Stimulated activated CD4-positive, alpha-beta T cell treated with anti-CD3 and anti-CD28 coated beads, Interleukin-12 subunit alpha, Interleukin-12 subunit beta, amount 100 ng/mL, for 48 hours (primary cell): ENCODE measurements at places on chromosomes 12 and 14.

- DNase-seq, result no peak
These were observed 679 bp downstream of the BDKRB2 start for GRCh38 chr14:96205059-96205977.

- DNase-seq, result no peak
These were observed 49.1 kb downstream of the B4GALNT3 start for GRCh38 chr12:508795-509194.

- DNase-seq, result no peak
These were observed 474 bp downstream of the KCNK10 start for GRCh38 chr14:88322504-88323085.

DNA sequence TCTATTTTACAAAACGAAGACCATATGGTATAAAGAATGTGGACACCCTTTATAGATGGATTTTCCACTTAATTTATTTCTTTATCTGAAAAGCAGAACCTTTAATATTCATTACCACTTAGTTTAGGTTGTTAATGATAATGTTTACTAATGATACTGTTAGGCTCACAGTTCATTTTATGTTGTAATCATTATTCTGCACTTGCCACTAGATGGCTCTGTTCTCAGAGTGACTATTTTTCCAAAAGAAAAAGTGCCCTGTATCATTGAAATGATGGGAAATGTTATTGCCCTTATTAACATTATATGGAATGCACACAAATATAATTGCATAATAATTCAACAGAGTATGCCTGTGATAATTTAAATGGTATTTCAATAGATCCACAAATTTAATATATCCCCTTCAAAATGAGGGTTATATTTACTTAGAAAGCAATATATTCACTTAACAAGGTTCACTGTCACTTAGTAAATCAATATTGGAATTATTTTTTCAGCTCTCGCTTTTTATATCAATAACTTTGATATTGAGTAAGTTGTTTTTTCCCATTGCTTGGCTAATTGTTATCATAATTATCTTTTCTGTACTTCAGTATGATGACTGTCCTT, 95.7 kb downstream of the PDE3A start:
- no peak for DNase-seq

DNA sequence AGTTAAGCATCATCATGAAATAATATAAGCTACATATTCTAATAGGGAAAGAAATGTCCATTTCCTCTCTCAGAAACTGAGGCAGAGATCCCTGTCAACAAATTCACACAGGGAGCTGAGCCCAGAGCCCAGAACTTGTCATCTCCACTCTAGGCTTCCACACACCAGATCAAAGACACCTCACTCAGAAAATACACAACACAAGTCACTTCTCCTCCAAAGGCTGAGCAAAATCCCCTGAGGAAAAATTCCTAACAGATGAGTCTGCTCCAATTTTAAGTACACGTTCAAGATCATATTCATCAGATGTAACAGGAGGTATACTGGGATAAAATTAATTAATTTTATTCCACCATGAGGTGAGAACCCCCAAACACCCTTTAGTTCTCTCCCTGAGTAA, 227.3 kb downstream of the DPF3 start:
- DNase-seq, result no peak

- no peak for DNase-seq
These were observed 260.4 kb downstream of the ZFP36L1 start for GRCh38 chr14:68532496-68532895.

- DNase-seq, result no peak
These were observed 21.4 kb downstream of the SYNE3 start for GRCh38 chr14:95495076-95495475.

GRCh38 chr14:64573109-64573508, 23.3 kb downstream of the PPP1R36 start:
- no peak for DNase-seq

GRCh38 chr12:108888031-108888430, 8.1 kb downstream of the DAO start:
- no peak for DNase-seq

DNA sequence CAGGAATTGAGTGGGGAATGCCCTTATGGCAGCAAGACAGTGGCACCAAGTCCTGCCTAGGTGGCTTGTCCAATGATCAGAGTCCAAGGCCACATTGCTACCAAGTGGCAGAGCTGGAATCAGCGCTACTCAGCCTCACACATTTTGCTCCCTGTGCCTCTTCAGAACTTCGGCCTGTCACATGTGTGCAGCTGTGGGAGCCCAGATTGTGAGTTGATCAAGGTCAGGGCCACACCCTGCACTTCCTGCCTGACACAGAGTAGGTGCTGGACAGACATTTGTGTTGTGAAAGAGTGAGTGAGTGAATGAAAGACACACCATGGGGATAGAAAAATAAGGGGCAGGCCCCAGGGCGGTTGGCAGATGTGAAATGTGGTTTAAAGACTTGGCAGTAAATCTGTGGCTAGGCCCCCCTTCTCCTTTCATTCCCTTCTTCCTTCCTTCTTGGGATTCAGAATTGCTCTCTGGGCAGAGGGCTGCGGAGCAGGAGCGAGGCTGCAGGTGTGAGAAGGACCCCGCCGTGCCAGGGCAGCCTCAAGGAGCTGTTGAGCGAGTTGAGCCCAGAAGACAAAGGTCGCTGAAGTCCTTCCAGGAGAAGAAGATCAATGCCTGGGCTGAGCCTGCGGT, 83.5 kb downstream of the SLC25A47 start:
- no peak for DNase-seq

DNA sequence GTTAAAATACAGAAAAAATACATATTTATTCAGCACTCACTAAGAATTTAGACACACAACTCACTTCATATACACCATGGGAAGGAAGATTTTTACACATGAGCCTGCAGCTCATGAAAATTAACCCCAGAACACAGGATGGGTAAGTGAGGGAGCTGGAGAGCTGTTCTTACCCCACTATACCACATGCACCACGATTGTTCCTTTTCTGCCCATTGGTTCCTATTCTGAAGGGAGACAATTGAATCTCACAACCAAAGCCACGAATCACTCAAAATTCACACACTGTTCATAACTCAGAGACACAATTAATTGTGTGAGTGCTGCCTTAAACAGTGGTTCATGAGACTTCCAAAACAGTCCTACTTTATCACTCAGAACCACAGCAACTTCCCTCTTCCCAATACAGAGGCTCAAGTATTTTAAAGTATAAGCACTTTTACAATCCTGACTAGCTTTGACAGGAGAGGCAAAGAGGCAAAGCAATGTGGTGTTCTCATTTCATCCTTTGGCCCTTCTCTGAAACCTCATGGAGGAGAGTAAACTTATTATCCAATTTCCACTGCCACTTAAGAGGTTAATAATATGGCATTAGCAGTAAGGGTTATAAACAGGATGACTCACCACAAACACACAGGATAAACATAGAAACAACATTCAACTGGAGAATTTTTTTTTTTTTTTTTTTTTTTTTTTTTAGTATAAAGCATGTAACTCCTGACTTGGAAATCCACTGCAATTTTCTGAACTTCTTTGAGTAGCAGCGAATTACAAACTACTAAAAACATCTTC, 59.5 kb downstream of the ITPR2 start:
- no peak for DNase-seq

DNA sequence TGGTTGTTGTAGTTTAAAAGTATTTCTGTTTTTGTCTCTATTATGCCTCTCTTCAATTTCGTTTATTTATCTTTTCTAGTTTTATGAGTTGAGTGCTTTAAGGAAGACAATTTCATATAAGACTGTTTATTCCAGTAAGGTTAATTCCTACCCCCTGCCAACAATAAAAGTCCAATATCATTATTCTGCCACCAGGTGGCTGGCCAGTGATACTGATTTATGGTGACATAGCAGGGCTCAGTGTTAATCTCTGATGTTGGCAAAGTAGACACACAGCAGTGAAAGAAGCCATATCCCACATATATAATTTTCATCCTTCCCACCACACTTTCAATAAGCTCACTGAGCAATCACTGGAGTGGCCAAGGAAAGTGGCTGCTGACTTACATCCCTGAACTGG, 69.0 kb upstream of the BMP4 start:
- DNase-seq, result no peak

GRCh38 chr12:3273409-3273853, 196.3 kb downstream of the TSPAN9 start:
- DNase-seq, result no peak

- DNase-seq, result no peak
These were observed 388.7 kb upstream of the TBX3 start for GRCh38 chr12:115072712-115073111.

DNA sequence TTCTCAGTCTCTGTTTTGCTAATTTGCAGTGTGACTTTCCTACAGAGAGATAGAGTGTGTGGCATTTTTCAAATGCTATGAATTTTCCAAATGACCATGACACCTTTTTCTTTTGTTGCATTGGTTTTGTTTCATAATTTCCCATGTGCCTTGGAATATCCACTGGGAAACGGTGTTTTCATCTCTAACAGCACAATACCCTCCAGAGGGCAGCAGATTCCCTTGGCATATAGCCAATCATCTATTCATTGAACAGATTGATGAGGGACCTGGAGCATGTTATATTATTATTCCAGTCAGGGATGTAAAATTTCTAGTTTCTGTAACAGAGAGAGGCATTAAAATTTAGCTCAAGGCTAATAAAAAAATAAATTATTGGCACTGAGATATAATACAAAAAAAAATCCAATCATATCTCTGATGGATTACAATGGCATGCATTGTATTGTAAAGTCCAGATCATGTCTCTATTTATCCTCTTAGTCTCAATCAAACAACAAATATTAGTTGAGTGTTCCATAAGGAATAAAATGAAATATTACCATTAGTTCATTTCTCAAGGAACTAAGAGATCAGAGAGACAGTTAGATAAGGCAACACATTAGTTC, 29.6 kb upstream of the NTN4 start:
- no peak for DNase-seq

- no peak for DNase-seq
These were observed 65.5 kb downstream of the PTPRR start for GRCh38 chr12:70854881-70855568.

DNA sequence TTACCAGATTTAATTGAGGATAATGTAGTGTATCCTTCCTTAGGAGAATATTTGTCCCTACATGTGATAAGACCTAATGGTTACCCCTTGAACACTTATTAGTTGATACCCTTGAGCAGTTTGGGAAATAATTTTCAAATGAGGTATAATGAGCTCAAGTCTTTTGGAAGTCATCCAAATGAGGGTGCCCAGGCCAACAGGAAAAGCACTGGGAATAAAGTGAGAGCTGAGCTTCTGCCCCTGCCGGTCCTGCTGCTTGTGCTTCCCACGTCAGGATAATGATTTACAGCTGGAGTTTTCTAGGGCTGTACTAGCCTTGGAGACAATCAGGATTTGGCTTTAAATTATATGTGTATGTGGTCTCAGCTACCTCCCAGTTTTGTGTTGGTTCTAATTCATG, 178.8 kb upstream of the FRMD6 start:
- DNase-seq, result no peak

DNA sequence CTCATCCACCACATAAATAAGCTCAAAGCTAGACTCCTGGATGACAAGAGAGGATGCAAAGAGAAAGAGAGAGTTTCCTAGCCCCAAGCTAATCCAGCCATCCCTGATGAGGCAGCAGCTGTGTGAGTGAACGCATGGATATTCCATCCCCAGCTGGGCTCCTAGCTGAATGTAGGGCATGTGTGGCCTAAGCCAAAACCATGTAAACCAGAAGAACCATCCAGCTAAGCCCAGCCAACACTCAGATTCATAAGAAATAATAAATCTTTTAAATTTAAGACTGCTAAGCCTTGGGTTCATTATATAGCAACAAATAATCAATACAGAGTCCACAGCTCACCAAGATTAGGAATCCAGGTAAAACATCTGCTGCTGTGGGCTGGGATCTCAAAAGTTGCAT, 94.3 kb downstream of the TNFAIP2 start:
- no peak for DNase-seq

DNA sequence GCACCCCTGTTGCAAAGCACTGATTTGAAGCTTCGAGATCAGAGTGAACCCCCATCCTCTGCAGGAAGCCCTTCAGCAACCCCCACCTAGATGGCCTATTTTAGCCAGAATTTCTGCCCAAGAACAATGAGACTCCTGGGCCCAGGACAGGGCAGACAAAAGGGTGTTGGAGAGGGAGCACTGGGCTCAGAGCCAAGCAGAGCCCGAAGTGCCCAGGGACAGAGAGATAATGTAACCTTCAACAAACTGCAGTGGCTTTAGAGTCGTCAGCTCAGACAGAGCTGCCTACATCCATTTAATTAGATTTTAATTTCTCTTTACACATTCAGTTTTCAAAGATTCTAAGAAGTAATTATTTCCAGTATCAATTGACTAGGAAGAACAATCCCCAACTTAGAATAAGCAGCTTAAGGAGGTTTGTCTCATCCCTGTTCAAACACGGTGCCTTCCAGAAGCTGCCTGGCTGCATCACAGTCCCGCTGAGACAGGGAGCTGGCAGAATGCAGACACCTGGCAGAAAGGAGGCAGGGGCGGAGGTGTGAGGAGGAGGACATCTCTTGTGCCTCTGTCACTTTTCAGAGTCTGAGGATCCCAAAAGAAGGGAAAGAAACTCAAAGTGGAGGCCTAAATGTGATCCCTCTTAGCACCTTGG, 504.9 kb upstream of the CCDC196 start:
- DNase-seq, result no peak

DNA sequence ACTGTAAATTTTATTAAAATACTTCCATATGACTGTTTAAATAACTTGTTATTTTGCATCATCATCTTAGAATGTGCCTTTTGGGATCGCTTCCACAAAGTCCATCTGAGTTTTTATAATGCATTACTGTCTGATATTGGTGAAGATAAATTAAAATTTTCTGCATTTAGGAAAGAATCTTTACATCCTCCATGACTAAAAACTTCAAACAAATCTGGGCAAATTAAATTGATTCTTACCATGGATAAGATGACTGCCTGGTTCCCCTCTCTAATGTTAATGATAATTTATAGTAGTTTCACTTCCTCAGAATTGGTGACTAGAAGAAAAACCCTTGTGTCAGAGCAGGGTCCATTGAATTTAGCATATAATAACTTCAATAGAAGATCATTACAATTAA, 94.7 kb upstream of the SLC38A4 start:
- no peak for DNase-seq

DNA sequence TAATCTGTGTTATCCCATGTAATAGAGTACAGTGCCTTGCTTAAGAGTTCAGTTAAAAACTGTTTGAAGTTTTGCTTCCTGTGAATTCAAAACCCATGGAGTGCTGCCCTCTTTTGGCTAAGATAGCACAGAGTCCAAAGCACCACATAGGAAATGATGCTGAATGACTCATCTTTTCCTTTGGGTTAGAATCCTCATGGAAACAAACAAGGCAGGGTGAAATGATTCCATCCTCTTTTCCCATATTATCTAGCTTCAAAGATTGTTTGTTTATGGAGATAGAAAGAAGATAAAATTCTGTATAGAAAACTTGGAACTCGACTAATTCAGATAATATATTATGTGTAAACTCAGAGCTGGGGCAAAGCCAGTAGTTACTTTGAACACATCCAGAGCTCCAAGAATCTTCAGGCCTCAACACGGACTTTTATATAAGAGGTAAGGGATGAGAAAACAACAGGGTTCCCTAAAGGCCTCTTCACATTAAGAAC, 87.4 kb downstream of the OTOGL start:
- DNase-seq, result no peak

- DNase-seq, result no peak
These were observed 87.8 kb downstream of the BBS10 start for GRCh38 chr12:76260390-76260748.
